ENCODE measurements at places on chromosomes 7 and 10. TPM values are rescaled to one million over a fixed set of nuclear protein-coding genes. Genes with fewer than 3 reads are reported as not detected.

Gene GDF2
- total RNA-seq, result not detected

Gene OSBPL3
- 19.4 TPM for total RNA-seq

Gene HECW1
- not detected for total RNA-seq

Gene BTBD16
- total RNA-seq, result under 0.01 TPM

Gene SLC16A12
- total RNA-seq, result 0.56 TPM

Gene ZNF777
- 3.7 TPM for total RNA-seq

Gene PRKCQ
- under 0.01 TPM for total RNA-seq

Gene ZNF239
- 12.1 TPM for total RNA-seq

Gene OR2A42
- not detected for total RNA-seq

Gene PPRC1
- total RNA-seq, result 13.4 TPM

Gene OPALIN
- total RNA-seq, result not detected

Gene PPP1R17
- not detected for total RNA-seq

Gene ZPBP
- not detected for total RNA-seq

Gene TRPV5
- not detected for total RNA-seq

Measured in regular cardiac myocyte (primary cell).